Dermis microvascular lymphatic vessel endothelial cell (primary cell): ENCODE measurements at places on chromosomes 16 and 17. TPM values are rescaled to one million over a fixed set of nuclear protein-coding genes. Genes with fewer than 3 reads are reported as not detected.
A peak's percentile ranks its signal among the peaks of the same experiment; 100 is the strongest.

DNA sequence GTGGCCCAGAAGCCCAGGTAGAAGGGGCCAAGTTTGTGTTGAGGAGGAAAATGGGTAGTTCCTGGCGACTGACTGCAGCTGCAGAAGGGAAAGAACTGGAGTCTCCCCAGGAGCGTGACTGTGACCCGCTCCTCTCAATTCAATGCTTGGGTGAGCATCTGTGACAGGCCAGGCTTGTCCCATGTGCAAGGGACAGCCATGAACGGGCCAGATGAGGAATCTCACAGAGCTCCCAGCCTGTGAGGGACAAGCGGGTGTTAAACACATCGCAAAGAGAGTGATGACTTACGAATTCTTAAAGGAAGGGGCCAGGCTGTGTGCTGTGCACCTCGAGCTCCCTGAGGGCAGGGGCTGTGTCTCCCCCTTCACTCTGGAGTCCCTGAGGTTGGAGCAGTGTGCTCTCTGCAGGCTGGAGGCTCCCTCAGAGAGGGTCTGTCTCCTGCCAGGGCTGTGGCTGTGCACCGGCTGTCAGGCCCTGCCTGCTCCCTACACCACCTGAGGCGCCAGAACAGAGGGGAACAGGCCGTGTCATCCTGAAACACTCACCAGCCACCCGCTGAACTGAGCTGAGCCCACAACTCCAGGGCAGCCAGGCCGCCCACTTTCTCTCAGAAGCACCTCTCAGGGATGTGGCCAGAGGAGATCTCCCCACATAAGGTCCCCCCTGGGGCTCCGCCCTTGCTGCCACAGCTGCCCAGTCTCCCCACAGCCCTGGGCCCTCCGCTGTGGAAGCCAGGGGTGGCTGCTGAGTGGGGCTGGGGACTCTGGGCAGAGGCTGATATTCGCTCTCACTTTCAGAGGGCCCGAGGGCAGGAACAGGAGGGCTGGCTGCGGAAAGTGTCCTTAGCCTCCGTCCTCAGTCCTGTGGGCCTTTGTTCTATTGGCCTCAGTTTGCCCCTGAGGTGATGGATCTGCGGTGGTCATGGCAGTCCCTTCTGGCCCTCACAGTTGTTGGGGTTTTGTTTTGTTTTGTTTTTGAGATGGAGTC, 25.7 kb upstream of the NXPH3 start:
- DNase-seq: no peak

DNA sequence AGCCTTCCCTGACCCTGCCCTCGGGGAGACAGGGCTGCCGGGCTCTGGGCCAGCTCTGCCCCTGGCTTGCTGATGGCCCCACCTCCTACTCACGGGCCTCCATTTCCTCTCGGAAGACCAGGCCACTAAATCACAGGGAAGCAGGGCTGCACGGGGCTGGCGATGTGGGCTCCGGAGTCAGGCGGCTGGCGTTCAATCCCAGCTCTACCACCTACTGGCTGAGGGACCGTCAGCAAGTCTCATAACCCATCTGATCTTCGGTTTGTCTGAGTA, 113.4 kb downstream of the AMFR start:
- no peak for DNase-seq

Gene EVI2B
- 0.13 TPM in 2 replicates for total RNA-seq

GRCh38 chr16:81786321-81786720, 7.2 kb downstream of the PLCG2 start:
- DNase-seq: peak; percentile 11

- DNase-seq: peak; percentile 46
Measured at GRCh38 chr17:1398931-1399678, 917 bp downstream of the YWHAE start.

DNA sequence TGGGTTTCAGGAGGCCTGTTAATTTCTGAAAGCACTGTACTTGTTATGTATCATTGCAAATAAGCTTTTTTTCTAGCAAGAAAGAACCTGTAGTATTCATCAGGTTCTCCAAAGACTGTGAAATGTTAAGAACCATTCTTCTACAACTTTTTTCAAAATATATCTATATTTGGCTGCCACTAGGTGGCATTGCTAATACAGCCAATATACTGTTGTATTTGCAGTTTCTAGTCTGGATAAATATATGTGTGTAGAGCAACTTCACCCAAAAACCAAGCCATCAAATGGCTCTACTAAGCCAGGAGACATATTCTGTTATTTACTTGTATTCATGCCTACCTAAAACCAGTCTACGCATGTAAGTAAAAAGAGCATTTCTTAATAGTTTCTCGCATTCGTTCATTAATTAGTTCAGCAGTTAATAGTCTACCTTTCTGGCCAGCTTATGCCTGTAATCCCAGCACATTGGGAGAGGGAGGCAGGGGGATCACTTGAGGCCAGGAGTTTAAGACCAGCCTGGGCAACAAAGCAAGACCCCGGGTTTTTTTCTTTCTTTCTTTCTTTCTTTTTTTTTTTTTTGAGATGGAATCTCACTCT, 39.5 kb downstream of the VMP1 start:
- peak; percentile 47 for DNase-seq

DNA sequence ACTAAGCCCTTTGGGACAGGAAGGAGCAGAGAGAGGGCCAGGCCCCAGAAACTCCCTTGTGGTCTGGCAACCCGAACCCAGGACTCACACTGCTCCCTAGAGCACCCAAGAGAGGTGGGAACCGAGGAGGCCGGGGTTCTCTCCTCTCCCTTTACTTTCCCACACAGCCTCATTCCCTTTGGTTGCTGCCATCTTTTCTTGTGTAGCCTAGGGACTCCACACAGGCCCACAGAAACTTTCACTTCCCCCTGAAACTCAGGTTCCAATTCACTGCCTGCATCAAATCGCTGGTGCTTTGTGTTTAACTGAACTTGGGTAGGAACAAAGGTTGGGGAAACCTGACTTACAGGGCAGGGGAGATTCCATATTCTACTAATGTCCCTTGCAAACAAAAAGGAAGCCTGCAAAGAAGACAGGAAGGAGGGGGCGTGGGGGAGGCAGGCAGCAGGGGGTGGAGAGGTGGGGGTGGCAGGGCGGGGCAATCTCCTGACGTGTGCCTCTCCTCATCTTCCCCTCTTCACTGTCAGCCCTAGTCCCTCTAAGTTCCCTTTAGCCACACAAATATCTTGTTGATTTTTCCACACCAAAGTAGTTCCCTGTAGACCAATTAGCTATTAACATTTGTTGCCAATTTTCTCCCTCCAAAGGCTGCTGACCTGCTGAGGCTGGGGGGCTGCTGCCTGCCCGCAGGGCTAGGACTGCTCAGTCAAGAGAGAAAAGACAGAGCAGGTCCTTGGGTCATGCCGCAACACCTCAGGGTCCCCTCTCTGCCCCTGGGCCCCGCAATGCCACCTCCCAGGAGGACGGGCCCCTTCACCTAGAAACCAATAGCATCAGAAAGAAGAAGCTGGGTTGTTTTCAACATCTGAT, 8.0 kb downstream of the ST3GAL2 start:
- DNase-seq: peak; percentile 69

Gene CD300LB
- total RNA-seq: not detected in 2 replicates

Gene C1QTNF8
- not detected in 2 replicates for total RNA-seq

DNA sequence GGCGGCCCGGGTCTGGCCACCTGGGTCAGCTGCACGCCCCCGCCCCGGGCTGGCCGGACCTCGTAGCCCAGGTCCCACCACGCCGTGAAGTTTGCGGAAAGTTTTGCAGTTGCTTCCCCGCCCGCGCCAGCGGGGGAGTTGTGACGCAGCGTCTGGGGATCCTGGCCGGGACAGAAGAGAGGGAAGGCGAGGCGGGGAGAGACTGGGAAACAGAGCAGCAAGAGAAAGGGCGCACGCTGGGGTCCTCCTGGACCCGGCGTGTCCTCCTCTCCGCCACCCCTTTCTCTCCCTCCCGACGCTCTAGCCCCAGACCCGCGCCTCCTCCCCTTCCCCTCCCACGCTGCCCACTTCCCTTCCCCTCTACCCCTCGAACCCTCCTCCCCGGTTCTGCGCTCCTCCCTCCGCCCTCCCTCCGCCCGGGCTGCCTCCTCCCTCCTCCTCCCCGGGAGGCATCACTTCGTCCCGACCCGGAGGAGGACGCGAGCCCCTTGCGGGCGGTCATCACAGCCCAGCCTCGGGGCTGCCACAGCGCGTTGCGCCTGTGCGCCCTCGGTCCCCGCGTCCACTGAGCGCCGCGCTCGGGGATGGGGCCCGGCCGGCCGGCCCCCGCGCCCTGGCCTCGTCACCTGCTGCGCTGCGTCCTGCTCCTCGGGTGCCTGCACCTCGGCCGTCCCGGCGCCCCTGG, at the start of gene MRC2:
TSS of gene MRC2 (plus strand) at position 452 of the 685 bp plus-strand sequence. CDS start at position 585, 133 bp downstream.
- DNase-seq: peak; percentile 68

- DNase-seq: no peak
Measured at GRCh38 chr17:47996201-47996600, 25.3 kb downstream of the CDK5RAP3 start.

- no peak for DNase-seq
Measured at GRCh38 chr17:60920107-60920506, 242.5 kb downstream of the BCAS3 start.

GRCh38 chr17:69222707-69223258, 5.8 kb downstream of the ABCA10 start:
- DNase-seq: no peak

Gene BAHCC1
- total RNA-seq: 2.1 and 6.3 TPM in 2 replicates

Gene FBRS
- 6.9 and 13.4 TPM in 2 replicates for total RNA-seq

GRCh38 chr17:62670202-62670821, 42.8 kb downstream of the MRC2 start:
- no peak for DNase-seq

DNA sequence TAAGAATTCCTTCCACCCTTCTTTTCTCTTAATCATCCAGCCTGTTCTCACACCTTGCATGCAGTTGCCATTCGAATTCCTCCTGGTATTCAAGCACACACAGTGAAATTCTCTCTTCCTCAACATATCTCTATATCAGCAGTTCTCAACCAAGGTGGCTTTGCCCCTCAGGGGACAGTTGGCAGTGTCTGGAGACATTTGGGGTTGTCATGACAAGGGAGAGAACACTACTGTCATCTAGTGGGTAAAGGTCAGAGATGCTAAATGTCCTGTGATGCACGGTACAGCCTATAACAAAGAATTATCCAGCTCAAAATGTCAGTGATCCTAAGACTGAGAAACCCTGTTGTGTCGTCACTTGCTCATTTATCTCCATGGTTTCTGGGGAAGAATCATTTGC, 94.8 kb upstream of the CPHXL start:
- DNase-seq: no peak

DNA sequence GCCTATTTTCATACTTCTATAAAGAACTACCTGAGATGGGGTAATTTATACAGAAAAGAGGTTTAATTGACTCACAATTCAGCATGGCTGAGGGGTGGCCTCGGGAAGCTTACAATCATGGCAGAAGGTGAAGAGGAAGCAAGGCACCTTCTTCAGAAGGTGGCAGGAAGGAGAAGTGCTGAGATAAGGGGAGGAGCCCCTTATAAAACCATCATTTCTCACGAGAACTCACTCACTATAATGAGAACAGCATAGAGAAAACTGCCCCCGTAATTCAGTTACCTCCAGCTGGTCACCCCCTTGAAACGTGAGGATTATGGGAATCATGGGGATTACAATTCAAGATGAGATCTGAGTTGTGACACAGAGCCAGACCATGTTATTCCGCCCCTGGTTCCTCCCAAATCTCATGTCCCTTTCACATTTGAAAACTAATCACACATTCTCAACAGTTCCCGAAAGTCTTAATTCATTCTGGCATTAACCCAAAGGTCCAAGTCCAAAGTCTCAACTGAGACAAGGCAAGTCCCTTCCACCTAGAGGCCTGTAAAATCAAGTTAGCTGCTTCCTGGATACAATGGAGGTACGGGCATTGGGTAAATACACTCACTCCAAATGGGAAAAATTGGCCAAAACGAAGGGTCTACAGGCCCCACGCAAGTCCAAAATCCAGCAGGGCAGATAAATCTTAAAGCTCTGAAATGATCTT, 237.7 kb downstream of the CDH13 start:
- no peak for DNase-seq

Gene HOXB1
- total RNA-seq: not detected in 2 replicates

Gene KRTAP9-9
- not detected in 2 replicates for total RNA-seq

Gene CCL17
- not detected in 2 replicates for total RNA-seq

- no peak for DNase-seq
Measured at GRCh38 chr17:65039336-65039988, 17.1 kb downstream of the GNA13 start.

GRCh38 chr17:45668316-45668715, 115.8 kb upstream of the CRHR1 start:
- DNase-seq: no peak

- no peak for DNase-seq
Measured at GRCh38 chr17:56367366-56367765, 214.1 kb downstream of the ANKFN1 start.

GRCh38 chr17:51346218-51346982, 86.1 kb downstream of the UTP18 start:
- DNase-seq: no peak

DNA sequence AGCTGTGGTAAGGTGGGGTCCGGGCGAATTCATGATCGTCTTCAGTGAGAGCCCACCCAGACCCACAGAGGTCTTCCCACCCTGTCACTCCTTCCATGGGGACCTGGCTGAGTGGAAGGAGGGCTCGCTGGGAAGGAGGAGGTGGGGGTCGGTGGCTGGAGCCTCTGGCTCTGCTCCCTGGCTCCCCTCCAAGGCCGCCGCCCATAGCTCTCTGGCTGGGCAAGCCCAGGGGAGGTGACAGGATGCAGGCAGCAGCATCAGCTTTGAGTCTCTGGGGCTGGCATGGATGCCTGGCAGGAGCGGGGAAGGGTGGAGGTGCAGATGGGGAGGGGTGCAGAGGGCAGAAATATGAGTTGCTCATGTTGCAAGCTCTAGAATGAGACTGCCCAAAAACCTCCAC, 147.0 kb downstream of the ENGASE start:
- DNase-seq: no peak

DNA sequence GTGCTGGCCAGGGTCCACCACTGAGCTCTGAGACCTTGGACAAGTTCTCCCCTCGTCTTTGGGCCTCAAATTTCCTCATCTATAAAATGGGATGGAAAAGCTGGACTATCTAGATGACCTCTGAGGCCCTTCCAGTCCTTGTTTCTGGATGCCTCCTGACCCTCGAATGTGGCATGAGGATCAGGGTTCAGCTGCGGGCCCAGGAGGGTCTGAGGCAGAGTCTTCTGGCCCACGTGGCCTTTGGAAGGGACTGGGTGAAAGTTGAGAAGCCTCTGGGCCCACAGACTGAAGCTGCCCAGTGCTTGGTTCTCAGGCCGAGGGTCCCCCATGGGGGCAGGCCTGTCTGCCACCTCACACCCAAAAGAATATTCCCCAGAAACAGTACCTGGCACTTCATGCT, 16.9 kb upstream of the MRPS23 start:
- DNase-seq: no peak

- no peak for DNase-seq
Measured at GRCh38 chr17:8455665-8456209, 20.1 kb downstream of the NDEL1 start.

Gene CA7
- not detected in 2 replicates for total RNA-seq

Gene RPRML
- total RNA-seq: not detected in 2 replicates
